ENCODE measurements at places on chromosomes 7 and 10. TPM values are rescaled to one million over a fixed set of nuclear protein-coding genes. Genes with fewer than 3 reads are reported as not detected.
A peak's percentile ranks its signal among the peaks of the same experiment; 100 is the strongest.

DNA sequence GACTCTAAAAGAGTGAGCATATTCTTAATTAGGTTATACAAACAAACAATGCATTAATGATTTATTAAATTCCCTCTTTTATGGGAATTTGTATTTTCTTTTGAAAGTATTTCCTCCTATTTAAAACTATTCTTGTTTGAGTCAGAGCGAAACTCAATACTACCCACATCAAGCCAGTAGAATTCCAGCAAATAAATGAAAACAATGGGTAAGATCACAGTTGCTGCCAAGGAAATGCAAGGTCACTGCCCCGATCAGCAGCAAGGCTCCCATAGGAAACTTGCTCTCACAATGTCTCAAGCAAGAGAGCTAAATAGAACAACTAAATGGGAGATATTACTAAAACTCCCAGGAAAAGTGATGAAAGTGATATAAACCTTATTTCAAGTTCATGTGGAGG, 206.3 kb downstream of the THSD7A start:
- DNase-seq = no peak

Gene IFT22
- 6.8 TPM for total RNA-seq

DNA sequence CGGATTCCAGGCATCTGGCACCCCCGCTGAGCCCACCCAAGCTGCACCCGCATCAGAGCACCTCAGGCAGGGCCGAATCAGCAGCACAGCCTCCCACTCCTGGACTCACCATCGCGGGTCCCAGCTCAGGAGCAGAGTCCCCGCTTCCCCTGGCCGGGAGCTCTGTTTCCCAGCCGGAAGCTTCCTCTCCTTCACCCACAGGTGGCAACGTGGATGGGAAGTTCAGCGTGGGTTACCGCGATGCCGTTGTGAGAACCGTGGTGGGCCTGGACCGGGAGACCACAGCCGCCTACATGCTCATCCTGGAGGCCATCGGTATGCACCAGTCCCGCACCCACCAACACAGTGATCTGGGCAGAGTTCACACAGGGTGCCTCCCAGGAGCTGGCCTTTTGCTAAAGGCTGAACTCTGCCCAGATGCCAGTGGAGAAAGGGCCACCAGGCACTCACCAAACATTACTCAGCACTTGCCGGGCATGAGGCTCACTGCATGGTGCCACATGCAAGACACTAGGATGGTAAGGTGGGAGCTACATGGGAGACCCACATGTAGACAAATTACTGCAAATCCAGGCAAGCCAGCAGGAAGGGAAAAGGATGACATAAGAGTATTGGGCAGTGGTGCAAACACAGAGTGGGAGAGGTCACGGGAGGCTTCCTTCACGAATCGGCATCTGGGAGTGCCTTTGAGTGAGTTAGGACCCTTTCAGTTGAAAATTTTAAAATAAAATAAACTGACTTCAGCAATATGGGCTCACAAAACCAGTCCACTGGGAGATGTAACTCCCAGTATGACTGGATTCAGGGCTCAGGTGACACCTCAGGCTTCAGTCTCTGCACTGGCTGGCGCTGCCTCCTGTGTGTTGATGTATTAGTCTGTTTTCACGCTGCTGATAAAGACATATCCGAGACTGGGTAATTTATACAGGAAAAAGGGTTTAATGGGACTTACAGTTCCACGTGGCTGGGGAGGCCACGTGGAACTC, 10.4 kb downstream of the C10orf105 start:
- no peak for DNase-seq

DNA sequence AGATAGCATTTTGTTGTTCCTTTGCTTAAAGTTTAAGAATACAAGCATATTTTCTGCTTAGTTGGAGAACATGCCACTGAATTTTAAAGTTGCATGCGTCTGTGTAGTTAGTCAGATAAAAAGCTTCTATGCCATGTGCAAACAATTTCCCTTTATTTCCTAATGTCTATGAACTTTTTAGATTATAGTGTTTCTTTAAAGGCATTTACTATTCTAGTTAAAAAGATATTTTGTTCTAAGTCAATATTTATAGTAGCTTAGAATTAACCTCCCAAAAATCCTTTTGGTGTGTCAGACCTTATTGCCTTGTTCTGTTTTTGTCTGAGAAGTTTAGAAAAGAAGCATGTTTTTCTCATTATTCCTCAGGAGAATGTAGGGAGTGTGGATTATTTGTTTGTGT, 99.0 kb upstream of the GATA3 start:
- no peak for DNase-seq

Gene CCDC3
- not detected for total RNA-seq

Gene CACNA2D1
- not detected for total RNA-seq

Gene H2BK1
- total RNA-seq = not detected

- no peak for DNase-seq
These were observed 4.7 kb upstream of the NRBF2 start for GRCh38 chr10:63128443-63128842.

- peak; percentile 59 for DNase-seq
These were observed 744 bp downstream of the CREM start for GRCh38 chr10:35127289-35127891.

GRCh38 chr7:135970682-135971365, 6.3 kb downstream of the MTPN start:
- DNase-seq = no peak

DNA sequence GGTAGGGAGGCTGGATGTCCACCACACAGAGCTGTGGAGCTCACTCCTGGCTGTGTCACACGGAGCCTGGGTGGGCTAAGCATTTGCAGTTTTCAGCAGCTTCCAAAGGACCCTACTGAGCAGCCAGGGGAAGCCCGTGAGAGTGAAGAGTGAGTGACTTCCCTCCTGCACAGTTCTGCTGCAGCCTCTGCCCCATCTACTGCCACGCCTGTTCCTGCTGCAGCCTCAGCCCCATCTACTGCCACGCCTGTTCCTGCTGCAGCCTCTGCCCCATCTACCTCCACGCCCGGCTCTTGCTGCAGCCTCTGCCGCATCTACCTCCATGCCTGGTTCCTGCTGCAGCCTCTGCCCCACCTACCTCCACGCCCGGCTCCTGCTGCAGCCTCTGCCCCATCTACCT, 12.2 kb downstream of the ADAM8 start:
- peak; percentile 49 for DNase-seq

DNA sequence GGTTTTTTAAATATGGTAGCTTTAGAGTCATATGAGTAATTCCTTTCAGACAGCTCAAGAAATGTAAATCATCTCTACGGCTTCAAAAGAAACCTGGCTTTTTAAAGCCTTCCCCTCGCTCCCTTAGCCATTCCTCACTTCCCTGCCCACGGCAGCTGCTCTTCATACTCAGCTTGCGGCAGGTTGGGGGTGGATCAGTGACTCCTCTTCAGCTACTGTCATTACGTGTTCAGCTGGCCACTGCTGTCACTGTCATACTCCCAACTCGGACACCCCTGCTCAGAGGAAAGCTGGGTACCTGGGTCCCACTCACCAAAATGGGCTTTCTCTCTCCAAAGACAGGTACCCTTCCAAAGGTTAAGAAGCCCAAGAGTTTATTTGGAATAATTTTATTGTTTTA, 6.6 kb downstream of the YWHAG start:
- peak; percentile 32 for DNase-seq

GRCh38 chr10:28922127-28922526, 244.8 kb downstream of the BAMBI start:
- DNase-seq = no peak

Gene SPDYE18
- total RNA-seq = 0.27 TPM

DNA sequence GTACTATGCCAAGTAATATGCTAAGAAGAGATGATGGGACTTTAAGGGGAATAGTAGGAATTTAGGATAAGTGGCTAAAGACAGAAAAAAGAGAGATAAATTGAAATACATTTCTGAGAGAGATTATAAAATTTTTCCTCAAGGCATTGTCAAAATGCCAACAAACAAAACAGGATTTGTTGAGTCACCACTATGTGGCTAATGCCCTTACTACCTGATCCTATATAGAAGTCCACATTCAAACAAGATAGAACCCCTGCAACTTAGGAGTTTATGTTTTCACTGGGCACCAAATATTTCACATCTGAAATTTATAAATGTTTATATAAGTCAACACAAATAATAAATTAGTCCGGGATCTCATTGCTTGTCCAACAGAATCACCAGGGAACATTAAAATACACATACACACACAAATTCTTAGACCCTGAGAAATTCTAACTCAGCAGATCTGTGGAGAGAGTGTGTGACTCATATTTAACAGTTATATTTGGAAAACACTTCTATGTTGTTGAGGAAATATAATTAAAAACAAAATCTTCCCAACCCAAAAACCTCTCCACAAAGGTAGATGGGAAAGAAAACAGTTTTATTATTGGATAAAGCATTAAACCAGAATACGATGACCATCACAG, 154.3 kb downstream of the PPP1R3A start:
- DNase-seq = no peak

- DNase-seq = no peak
These were observed 29.6 kb downstream of the ABCB4 start for GRCh38 chr7:87445897-87446296.

Gene C7orf33
- total RNA-seq = not detected

Gene PPP1R17
- total RNA-seq = not detected

Gene NKX2-3
- not detected for total RNA-seq

GRCh38 chr7:81510122-81510521, 259.7 kb downstream of the HGF start:
- DNase-seq = no peak

- no peak for DNase-seq
These were observed 196.2 kb upstream of the SMIM30 start for GRCh38 chr7:113314594-113314993.

DNA sequence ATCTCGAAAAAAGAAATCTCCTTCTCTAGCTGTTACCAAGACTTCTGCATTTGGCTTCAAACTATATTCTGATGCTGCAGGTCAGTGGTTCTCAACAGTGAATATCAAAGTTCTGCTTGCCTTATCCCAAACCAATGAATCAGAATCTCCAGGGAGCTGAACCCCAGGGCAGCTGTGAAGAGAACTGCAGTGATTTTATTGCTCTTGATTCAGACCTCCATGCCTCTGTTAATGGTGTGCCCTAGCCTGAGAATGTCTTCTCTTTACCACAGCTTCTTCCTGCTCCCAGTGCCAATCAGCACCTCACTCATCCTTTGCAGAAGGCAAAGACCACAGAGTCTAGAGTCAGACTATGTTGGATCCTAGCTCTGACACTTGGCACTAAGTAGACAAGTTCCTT, 46.2 kb upstream of the MRLN start:
- DNase-seq = no peak

DNA sequence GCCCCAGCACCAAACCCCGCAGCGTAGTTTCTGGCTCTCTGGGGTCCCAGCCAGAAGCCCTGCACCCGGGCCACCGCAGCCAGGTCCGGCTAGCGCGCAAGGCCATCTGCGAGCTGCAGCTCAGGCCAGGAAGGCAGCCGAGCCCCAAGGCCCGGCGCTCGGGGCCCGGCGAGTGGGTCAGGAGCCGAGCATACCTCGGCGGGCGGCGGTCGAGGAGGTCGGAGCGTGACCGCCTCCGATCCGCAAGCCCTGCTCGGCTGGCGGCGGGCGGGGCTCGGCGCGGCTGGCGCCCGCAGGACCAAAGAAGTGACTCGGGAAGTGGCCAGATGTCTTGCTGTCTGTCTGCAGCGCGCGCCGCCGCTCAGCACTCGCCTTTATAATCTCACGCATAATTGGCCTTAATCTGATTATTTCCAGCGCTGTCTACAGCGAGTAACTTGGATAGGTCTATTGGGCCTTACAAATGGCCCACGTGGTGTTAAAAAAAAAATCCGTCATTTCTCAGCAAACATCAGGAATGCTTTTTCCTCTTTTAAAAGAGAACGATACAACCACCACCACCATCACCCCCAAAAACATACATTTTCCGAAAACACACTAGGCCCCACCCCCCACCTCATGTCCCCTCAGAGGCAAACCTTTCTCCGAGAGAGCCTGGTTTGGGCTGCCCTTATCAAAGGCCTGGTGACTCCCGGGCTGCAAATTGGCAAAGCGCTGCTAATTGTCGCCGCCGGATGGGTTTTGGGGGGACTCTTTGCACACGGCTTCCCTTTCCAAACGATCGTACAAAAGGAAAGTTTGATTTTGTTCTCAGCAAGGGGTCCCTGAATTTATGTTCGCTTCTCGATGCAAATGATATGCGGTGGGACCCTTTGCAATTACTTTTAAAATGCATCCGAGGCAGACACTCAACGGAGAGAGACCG, at the start of gene DRGX:
TSS of gene DRGX (minus strand) at position 349 of the 925 bp plus-strand sequence. CDS start 649 bp downstream, outside the sequence.
- DNase-seq = no peak

DNA sequence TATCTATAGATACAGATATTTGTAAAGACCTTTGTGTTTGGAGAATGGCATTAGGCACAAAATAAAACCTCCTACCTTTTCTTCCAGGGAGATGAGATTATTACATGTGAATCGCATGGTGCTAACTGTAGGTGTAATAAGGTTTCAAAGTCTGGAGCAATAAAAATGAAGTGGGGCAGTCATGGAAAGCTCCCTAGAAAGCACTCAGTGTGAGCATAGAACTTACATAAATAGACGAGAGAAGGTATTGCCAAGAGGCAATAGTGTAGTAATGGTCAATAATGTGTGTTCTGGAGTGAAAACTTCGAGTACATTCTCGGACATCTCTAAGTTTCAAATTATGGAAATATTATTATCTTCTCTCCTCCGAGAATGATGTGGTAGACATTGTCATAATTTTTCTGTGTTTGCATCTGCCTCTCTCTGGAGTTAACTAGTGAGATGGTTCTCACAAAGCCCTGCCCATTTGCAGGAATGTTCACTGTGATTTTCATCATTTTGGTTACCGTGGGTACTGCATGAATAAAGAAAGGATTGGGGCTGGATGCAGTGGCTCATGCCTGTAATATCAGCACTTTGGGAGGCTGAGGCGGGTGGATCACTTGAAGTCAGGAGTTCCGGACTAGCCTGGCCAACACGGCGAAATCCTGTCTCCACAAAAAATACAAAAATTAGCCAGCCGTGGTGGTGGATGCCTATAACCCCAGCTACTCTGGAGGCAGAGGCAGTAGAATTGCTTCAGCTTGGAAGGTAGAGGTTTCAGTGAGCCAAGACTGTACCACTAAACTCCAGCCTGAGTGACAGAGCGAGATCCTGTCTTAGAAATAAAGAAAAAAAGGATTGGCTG, 10.6 kb downstream of the VIM start:
- DNase-seq = no peak

- no peak for DNase-seq
These were observed 10.4 kb downstream of the CUL2 start for GRCh38 chr10:35079763-35080162.

DNA sequence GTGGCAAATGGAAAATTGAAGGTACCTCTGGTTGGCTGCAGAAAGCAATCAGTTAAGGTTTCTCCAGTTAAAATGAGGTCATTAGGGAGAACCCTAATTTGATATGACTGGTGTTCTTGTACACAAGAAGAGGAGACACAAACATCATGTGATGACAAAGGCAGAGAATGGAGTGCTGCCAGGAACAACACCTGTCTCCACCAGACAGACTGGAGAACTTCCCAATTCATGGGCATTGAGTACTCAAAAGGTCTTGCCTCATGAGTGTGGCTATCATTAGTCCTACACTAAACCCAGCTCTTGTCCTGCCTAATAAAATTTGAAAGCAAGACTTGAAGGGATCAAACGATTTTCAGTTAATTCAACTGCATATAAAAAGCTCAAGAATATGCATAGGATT, 152.6 kb downstream of the PTPN20 start:
- no peak for DNase-seq

Gene CALHM3
- total RNA-seq = not detected

GRCh38 chr10:3588816-3589215, 196.2 kb downstream of the KLF6 start:
- DNase-seq = no peak

GRCh38 chr7:138433583-138434443, 26.2 kb upstream of the TRIM24 start:
- DNase-seq = no peak

All from activated naive CD4-positive, alpha-beta T cell treated with anti-CD3 and anti-CD28 coated beads for 36 hours (primary cell).